NCI-H1105 (cell line): ENCODE measurements at places on chromosomes 13 and 19.

GRCh38 chr13:97904059-97904458 lies 49.4 kb upstream of the IPO5 start:
- no peak for DNase-seq

GRCh38 chr19:688214-688613 lies 7.0 kb downstream of the PRSS57 start:
- DNase-seq = no peak

DNA sequence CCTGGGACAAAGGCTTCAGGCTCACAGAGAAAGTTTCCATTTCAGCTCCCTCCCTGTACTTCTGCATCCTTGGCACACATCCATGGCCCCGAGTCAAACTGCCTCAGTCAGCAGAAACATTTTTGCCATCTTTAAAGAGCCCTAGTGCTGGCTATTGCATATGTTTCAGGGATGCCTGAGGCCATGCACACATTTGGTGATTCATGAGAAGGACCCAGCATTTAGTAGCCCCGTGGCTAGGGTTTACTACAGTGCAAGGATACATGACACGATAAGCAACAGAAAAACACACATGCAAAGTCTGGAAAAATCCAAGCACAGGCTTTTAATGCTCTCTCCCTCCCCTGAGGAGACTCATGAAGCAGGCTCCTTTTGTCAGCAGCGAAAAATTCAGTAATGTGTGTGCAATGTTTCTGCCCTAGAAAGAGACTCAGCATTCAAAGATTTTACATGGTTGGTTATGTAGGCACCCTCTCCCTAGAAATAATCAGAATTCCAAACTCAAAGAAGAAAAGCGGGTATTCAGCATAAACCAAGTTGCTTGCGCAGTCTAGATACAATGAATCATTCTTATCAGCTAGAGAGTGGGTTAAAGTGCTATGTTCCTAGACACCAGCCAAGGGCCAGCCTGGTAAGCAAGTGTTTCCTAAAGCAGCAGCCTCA lies 17.6 kb downstream of the ACOD1 start:
- no peak for DNase-seq

DNA sequence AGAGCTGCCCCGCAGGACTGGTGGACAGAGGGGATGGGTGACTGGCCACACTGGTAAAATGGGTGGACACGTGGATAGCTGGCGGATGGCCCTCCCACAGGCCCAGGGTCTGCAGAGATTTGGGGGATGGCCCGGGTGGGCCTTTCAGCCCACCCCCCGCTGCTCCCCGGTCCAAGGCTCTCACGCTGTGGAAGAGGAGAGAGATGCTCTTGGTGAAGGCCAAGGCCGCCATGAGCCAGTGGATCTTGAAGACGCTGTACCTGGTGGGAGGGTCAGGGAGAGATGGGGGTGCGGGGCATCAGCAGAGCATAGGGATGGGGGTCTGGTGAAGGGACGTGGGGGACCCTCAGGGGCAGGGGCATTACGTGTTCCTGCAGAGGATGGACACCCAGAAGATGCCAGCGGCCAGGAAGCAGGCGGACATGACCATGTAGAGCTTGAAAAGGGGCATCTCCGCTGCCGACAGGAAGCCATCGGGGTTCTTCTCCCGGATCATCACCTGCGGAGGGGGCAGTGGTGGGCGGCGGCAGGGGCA lies 4.5 kb downstream of the GPR108 start:
- DNase-seq = no peak

GRCh38 chr13:43761616-43762315 lies 25.0 kb downstream of the ENOX1 start:
- DNase-seq = no peak
